Cardiac septum (tissue), 1 donor: ENCODE measurements at places on chromosomes 1 and 21. TPM values are rescaled to one million over a fixed set of nuclear protein-coding genes. Genes with fewer than 3 reads are reported as not detected.

PPM1J gene
- total RNA-seq = 10.7 TPM

EVA1C gene
- 15.4 TPM for total RNA-seq

SPRR2G gene
- total RNA-seq = not detected

CFH gene
- 58.0 TPM for total RNA-seq

TMEM53 gene
- 9.8 TPM for total RNA-seq

GIPC2 gene
- total RNA-seq = 4.0 TPM

CXADR gene
- 23.8 TPM for total RNA-seq

CLCA4 gene
- 0.13 TPM for total RNA-seq

- DNase-seq = no peak
Observed at GRCh38 chr1:41401899-41402298, 40.7 kb downstream of the FOXO6 start.

DNA sequence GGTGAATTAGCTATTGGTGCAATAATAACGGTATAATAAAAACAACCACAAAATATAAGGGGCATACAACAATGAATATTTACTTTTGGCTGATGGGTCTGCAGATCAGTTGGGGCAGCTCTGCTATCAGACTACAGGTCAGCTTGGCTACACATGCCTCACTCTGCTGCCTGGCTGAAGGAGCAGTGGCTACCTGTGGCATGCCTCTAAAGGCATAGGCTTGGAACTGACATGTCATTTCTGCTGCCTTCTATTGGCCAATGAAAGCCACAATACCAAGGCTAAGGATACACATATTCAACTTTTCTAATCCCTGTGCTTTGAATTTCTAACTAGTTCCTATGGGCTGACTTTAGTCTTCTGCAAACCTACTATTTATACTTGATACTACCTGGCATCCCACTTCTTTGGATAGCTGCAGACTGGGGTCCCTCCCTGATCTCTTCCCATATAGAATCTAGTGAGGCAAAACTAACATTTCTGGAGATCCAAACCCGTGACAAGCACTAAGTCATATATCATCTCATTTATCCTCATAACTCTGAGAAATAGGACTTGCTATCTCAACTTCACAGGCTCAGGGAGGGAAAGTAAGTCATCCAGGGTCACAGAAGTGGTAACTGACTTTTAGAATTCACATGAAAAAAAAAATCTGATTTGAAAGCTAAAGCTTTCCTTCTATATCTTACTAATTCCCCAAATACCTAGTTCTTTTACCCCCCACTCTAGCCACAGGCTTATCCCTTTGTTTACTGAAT is 19.2 kb upstream of the SYDE2 start:
- no peak for DNase-seq

GRCh38 chr1:149977345-149977744 is 33.2 kb downstream of the OTUD7B start:
- DNase-seq = no peak

DNA sequence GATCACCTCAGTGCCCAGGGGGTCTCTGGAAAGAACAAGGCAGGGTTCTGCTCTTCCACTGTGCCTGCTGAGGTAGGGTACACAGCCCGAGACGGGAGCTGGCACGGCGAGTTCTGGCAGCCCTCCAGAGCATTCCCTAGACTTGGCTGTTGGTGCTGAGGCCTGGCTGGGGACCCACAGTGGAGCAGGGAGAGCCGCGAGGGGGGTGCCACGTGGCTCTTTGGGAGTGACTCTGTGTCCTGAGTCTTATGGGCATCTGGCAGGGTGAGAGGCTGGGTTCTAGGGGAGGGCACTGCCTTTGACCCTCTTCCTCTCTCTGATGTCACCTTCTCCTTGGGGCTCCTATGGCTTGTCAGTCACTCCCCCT is 336.4 kb downstream of the CAMTA1 start:
- DNase-seq = peak; percentile 88

DNA sequence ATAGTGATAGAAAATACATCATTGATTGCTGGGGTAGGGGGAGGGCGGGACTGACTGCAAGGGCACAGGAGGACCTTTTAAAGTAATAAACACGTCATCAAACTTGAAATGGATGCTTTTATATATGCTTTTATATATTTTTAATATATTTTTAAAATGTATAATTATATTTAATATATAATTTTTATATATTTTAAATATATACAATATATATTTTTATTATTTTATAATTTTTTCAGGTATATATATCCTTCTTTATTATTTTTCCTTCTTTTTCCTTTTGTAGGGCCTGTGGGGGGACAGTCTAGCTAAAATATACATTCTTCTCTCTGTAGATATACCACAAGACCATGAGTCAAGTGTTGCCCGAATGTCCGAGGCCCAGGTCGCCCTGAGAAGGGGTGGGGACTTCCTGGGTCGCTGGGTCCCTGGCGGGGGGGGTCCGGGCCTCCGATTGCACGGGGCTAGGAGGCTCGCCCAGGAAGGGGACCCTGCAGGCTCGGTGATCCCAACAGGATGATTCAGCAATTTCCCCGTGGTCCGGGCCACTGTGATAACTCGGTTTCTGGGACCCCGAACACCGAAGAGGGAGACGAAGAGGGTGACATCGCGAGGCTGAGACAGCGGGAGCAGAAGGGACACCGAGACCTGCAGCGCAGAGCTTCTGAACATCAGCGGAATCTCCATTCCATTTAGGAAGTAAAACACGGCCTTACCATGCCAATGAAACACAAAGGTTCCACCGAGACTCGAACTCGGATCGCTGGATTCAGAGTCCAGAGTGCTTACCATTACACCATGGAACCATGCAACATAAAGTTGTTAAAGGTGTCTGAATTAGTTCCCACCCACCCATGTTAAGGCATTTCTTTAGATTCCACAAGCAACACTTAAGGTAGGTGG is 112.5 kb upstream of the NBPF11 start:
- no peak for DNase-seq

GRCh38 chr1:65253800-65254319 is 55.5 kb upstream of the DNAJC6 start:
- DNase-seq = no peak

DNA sequence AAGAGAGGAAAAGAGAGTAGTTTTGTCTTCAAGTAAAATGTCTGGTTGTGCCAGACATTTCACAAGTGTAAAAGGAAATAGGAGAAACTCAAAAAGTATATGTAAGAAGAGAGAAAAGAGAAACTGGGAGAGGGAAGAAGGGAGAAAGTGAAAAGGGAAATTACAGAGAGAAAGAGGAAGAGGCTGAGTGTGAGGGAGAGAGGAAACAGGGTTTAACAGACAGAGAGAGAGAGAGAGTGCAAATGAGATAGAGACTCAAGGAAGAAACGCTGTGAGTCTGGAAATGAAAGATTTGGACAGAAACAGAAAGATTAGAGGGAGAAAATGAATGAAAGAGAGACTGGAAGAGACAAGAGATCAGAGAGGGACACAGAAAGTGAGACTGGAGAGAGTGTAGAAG is 806.2 kb downstream of the PLA2G4A start:
- no peak for DNase-seq

DNA sequence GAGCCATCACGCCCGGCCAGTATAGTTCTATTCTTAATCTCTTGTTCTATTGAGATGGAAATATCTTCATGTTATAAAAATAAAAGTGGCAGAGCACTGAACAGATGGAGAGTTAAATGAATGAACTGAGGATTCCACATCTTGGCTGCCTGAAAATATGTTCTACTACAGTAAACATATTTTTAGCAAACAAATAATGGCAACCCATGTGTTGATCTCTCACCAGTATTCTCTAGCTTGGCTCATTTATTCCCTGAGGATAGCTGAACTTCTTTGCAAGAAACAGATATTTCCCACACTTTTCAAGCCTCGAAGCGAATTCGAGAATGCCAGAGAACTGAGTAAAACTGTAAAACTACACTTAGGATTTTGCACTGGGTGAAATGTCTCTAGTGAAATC is 58.9 kb downstream of the DIRAS3 start:
- DNase-seq = no peak

DNA sequence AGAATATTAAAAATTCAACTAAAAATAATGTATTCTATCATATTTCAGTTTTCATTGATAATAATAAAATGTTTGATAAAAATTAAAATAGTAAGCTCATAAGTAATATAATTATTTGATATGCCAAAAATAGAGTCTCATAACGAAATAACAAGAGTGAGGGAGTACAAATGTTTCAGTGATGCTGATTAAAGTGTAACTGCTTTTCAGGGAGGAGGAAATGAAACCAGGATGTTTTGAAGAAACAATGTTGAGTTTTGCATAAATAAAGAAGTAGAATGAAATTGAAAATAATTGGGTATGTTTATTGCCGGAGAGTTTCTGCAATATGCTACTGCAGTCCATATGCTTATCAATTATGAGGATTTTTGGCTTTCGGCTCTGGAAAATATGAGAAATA is 1159.8 kb upstream of the ADGRL2 start:
- DNase-seq = no peak

DNA sequence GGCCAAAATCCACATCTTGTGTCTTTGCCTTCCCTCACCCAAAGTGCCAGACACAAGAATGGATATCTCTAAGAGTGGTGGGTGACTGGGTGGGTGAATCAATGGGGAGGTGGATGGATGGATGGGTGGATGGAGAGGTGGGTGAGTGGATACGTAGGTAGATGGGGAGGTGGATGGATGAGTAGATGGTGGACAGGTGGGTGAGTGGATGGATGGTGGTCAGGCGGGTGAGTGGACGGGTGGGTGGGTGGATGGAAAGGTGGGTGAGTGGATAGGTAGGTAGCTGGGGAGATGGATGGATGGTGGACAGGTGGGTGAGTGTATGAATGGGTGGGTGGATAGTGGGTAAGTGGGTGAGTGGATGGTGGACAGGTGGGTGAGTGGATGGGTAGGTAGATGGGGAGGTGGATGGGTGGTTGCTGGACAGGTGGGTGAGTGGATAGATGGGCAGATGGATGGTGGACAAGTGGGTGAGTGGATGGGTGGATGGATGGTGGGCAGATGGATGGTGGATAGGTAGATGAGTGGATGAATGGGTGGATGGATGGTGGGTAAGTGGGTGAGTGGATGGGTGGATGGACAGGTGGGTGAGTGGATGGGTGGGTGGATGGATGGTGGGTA is 34.2 kb downstream of the SLC19A1 start:
- DNase-seq = peak; percentile 38

- no peak for DNase-seq
Observed at GRCh38 chr1:192574073-192574472, 1.5 kb upstream of the RGS1 start.

DNA sequence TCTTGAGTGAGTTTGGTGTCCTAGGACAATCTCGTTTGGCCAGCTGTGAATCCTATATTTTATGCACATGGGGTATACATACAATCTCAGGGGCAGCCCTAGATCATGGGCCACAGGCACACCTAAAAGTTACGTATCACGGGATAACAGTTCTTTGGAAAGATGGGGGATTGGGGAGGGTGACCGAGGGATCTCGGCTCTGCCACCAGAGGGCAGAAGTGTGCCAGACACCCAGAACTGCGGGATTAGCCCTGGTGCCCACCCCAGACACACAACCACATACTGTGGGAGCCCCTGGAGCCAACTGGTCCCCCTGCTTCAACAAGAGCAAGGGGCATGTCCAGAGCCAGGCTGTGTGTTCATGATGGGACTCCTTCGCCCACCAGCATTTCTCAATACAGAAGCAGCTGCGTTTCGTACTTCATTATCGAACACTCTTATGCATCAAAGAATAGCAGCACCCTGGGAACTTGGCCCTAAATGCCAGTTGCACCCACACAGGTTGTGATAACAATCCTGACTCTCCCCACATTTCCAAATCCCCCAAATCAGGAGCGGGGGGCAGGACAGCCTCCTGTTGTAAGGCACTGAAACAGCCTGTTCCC is 37.4 kb downstream of the TMCO4 start:
- no peak for DNase-seq

DNA sequence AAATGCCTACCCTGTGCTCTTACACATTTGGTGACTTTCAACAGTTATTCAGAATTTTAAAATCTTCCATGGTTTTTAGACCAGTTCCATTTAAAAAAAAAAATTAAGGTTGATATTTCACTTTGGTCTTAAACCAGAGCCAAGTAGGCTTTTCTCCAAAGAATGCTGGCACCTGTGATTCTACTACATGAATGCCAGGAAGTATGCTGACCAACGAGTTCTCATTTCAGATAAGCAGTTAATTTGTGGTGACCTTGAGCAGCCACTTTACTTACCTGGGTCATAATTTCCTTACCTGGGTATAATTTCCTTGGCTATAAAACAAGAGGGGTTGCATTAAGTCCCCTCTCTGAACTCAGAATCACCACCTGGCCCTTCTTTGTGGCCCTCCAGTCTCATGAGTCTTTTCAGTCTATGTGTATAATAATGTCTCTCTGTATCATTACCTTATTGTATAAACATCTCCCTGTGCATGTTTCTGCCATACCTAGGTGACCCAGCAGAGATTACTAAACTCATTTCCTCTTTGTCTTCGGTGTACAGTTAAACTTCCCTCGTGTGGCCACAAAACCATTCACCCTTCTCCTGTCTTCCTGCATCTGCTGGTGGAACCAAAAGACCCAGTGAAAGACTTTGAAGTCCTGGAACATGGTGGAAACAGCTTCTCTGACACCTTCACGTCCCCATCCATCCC is 139.1 kb upstream of the DPT start:
- no peak for DNase-seq

DNA sequence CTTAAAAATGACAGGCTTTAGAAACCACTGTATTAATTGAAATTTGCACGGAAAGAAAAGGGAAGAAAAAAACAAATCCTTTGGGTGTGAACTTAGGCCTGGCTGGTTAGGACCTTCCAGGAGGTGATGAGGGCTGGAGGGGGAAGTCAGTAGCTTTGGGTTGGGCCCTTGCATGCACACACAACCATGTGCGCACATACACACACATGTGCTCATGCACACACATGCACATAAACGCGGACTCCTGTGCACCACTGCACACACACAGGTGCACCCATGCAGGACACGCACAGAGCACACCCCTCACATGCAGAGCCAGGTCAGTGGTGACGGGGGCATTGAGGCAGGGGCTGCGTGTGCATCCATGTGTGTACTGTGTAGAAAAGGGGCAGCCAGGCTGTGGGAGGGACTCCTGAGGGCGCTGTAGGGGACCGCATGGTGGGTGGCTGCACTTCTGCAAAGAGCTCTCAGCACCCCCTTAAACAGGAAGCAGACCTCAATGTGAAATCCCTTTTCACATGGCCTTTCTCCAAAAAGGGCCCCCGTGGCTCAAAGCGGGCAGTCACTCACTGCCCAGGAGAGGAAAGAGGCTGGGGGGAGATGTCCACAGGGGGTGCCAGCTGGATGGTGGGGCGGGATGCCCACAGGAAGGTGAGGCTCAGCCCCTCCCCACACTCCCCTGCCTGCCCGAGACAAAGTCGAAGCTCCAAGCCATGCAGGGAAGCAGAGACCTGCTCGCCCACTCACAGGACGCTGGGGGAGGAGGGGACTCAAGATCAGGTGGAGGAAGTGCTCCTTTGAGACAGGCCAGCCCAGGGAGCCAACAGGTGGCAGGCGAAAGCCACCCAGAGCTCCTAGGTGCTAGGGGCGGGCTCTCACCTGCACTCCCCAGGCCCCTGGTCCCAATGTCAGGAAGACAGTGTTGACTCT is 95.2 kb downstream of the ITPKB start:
- DNase-seq = no peak

- peak; percentile 17 for DNase-seq
Observed at GRCh38 chr21:45847870-45848269, 133.7 kb upstream of the COL6A1 start.

GRCh38 chr1:154972517-154973343 is 1.8 kb upstream of the CKS1B start:
- no peak for DNase-seq

- DNase-seq = no peak
Observed at GRCh38 chr1:31062867-31063380, 2.6 kb downstream of the PUM1 start.
